Fibroblast of skin of right quadriceps (primary cell): ENCODE measurements at places on chromosomes 1 and 21.

DNA sequence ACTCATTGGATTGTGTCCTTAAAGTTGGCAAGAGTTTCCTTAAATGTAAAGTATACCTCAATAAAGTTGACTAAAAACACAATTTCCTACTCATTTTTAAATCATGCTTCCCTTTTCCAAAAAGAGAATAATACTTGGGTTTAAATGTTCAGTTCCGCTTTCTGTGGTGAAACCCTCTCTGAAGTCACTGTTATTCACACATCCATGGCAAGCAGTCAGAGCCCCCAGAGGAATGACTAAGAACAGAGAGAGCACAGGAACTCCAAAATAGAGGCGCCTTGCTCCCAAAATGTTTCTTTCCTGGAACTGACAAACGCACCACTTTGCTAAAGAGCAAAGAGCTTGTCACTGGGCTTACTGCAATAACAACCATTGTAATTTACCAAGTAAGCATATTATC is 142.5 kb downstream of the TIAM1 start:
- DNase-seq = peak; percentile 77

DNA sequence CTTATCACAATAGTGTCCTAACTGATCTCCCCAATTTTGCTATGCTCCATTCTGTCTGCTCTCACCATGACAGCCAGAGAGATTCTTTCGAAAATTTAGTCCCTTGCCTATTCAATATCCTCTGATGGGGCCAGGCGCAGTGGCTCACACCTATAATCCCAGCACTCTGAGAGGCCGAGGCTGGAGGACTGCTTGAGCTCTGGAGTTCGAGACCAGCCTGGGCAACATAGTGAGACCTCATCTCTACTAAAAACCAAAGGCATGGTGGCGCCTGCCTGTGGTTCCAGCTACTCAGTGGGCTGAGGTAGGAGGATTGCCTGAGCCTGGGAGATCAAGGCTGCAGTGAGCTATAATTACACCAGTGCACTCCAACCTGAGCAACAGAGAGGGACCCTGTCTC is 16.1 kb upstream of the PDZK1IP1 start:
- DNase-seq = no peak

GRCh38 chr1:88736633-88737248 is 52.7 kb downstream of the PKN2 start:
- DNase-seq = peak; percentile 37

GRCh38 chr21:40847951-40848350 is 993 bp upstream of the DSCAM start:
- DNase-seq = no peak

DNA sequence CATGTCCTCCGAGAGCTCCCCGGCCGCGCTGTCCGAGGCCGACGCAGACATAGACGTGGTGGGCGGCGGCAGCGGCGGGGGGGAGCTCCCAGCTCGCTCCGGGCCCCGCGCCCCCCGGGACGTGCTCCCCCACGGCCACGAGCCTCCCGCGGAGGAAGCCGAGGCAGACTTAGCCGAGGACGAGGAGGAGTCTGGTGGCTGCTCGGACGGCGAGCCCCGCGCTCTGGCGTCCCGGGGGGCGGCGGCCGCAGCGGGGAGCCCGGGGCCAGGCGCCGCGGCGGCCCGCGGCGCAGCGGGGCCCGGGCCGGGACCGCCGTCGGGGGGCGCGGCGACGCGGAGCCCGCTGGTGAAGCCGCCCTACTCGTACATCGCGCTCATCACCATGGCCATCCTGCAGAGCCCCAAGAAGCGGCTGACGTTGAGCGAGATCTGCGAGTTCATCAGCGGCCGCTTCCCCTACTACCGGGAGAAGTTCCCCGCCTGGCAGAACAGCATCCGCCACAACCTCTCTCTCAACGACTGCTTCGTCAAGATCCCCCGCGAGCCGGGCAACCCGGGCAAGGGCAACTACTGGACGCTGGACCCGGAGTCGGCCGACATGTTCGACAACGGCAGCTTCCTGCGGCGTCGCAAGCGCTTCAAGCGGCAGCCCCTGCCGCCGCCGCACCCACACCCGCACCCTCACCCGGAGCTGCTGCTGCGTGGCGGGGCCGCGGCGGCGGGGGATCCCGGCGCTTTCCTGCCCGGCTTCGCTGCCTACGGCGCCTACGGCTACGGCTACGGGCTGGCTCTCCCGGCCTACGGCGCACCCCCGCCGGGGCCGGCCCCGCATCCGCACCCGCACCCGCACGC is 547 bp downstream of the FOXD2 start:
- DNase-seq = no peak
